Vein endothelial cell (primary cell): ENCODE measurements at places on chromosomes 1 and 21. TPM values are rescaled to one million over a fixed set of nuclear protein-coding genes. Genes with fewer than 3 reads are reported as not detected.

The IFNLR1 gene
- total RNA-seq: not detected in 2 replicates

The CAMSAP2 gene
- 44.1 and 57.7 TPM in 2 replicates for total RNA-seq

The PADI3 gene
- total RNA-seq: not detected in 2 replicates

The UTS2 gene
- total RNA-seq: not detected in 2 replicates

The RBP7 gene
- not detected in 2 replicates for total RNA-seq

The CD52 gene
- total RNA-seq: not detected in 2 replicates

The ZBED6 gene
- total RNA-seq: 39.0 and 43.1 TPM in 2 replicates

The DIP2A gene
- 56.7 and 59.1 TPM in 2 replicates for total RNA-seq

The PI4KB gene
- total RNA-seq: 41.3 and 47.4 TPM in 2 replicates

The GPR157 gene
- total RNA-seq: 3.9 and 4.9 TPM in 2 replicates

The LCE6A gene
- total RNA-seq: not detected in 2 replicates

The CHAF1B gene
- total RNA-seq: 4.2 and 6.3 TPM in 2 replicates

The MIXL1 gene
- total RNA-seq: 0.10 TPM in 1 of 2 replicates, not detected in the other

The THEM5 gene
- not detected in 2 replicates for total RNA-seq
